Amniotic epithelial cell (primary cell): ENCODE measurements at places on chromosomes 11 and 22.

DNA sequence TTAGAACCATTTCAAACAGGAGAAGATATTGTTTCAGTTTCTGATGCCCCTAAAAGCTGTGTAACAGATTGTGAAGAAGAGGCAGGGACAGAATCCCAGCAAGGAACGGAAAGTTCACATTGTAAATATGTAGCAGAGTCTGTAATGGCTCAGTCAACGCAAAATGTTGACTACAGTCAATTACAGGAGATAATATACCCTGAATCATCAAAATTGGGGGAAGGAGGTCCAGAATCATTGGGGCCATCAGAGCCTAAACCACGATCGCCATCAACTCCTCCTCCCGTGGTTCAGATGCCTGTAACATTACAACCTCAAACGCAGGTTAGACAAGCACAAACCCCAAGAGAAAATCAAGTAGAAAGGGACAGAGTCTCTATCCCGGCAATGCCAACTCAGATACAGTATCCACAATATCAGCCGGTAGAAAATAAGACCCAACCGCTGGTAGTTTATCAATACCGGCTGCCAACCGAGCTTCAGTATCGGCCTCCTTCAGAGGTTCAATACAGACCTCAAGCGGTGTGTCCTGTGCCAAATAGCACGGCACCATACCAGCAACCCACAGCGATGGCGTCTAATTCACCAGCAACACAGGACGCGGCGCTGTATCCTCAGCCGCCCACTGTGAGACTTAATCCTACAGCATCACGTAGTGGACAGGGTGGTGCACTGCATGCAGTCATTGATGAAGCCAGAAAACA, 40.8 kb downstream of the IGLL1 start:
- DNase-seq: peak; percentile 85

DNA sequence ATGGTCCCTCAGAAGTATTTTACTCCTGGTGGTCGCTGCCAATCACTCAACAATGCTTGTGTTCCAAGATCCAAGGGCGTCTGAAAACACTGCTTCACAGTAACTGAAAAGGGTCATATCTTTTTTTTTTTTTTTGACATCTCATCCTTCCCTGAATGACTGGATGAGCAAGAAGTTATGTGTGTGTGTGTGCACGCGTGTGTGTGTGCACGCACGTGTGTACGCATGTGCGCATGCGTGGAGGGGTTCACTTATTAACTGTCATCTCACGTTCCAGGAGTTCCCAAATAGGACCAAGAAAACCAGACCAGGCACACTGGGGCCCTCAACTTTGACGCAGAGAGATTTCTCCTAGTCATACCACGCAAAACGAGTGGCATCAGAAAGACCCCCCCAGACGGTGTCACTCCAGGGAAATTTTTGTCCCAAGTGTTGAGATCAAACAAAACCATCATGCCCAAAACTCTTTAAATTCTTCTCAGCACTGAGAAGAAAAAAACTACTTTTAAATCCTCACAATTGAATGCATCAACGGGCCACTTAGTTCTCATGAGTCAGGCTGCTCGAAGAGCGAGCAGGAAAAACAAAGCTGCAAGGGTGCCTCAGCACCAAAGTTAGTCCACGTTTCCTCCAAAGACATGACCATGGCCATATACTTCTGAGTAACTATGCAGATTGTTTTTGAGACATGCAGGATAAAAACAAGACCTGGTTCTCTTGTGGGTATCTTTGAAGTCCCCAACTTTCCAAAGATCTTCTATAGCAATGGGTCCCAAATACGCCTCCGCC, 12.9 kb downstream of the MN1 start:
- no peak for DNase-seq

- peak; percentile 50 for DNase-seq
Measured at GRCh38 chr11:129946256-129946655, 50.9 kb upstream of the NFRKB start.

DNA sequence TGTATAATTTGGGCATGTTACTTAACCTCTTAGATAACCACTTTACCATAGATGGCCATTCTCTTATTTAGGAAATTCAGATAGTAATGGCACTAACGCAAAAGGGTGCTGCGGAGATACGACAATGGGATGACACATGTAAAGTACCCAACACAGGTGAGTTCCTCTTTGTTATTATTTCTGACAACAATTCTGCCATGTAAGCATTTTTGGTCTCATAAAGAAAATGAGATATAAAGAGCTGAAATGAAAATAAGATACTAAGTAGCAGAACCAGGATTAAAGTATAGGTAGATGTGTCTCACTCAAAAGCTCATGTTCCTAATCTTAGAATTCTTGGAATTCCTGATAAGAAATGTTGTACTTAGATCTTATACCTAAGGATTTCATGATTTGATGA, 260.2 kb upstream of the CCDC90B start:
- no peak for DNase-seq

DNA sequence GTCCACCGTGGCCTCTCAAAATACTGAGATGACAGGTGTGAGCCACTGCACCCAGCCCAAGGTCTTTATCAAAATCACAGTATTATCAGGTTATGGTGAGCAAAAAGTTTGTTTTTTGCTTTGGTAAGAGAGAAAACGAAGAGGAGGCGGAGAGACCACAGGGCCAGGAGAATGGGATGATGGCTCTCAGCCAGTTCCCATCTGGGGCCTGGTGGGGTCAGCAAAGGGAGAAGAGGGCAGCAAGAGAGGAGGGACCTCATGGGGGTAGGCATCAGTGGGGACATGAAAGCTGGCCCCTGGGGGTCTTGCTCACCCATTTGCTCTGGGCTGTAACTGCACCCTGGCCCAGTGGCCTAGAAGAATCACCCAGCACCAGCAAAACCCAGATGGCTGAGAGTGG, 190.2 kb downstream of the SHANK2 start:
- DNase-seq: no peak

DNA sequence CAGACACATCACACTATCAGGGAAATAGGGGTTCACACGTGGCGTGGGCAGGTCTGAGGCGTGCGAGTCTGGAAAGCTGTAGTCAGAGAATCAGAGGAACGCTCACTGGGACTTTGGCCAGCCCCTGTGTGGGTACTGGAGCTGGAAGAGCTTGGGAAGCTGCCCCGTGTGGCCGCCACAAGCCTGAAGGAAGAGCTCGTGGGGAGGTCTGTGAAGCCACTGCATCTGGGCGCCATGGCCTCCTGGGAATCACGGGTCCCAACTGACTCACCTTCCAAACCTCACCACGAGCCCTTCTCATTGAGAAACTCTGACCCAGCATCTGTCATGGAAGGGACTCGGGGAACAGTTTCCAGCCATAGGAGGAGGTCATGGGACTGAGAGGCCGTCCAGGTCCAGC, 5.9 kb upstream of the MRGPRF start:
- peak; percentile 44 for DNase-seq

DNA sequence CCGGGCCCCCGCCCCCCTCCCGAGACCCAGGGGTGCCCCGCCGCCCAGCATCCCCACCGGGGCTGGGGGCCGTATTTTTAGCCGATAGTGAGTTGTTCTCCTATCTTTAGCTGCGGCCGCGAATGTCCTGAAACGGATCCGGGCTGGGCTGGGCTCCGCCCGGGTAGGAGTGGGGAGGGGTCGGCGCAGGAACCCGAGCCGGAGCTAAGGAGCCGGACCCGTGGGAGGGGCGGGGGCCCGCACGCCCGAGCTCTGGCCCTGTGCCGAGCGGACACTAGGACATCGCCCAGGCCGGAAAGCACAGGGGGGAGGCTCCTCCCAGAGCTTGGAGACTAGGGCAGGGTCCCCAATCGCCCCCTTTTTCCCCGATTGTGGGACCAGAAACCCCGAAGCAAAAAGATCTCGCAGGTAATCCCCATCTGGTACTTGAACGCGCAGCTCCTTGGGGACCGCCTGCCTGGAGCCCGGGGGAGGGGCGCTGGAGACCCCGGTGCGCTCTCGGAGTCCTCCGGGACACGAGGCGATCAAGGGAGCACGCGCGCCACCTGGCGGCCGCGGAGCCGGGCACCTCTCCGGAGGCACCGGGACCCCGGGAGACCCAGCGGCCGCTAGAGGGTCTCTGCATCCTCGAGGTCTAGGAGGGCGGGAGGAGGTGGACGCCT, 669 bp downstream of the CDC42EP2 start:
- DNase-seq: peak; percentile 48

DNA sequence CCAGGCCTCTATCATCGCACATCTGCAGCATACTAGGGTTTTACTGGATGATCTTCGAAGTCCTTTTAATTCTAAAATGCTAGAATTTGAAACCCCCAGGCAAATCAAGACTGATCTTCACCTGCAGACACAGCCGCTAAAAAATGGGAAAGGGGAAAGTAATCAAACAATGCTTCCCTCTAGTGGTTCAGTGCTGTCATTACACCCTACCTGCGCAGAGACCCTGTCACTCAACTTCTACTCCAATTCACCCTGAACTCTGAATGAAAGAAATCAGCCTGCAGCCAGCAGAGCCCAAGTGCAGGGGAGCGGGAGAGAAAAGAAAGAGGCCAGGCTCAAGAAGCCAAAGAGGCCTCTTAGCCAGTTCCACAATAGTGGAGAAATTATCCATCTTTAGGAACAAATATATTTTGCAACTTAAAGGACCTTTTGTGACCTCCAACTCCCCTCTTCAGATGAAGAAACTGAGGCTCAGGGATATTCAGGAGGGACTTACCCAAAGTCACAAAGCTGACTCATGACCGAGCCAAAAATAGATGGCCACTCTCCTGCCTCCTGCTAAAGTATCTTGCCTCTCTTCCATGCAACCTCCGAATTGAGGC, 33.0 kb downstream of the SERGEF start:
- peak; percentile 10 for DNase-seq

GRCh38 chr11:88849368-88849767, 216.4 kb downstream of the GRM5 start:
- DNase-seq: peak; percentile 1

- no peak for DNase-seq
Measured at GRCh38 chr11:106998916-106999188, 19.4 kb downstream of the GUCY1A2 start.

GRCh38 chr11:20026629-20027555, 133.4 kb downstream of the DBX1 start:
- no peak for DNase-seq

- peak; percentile 31 for DNase-seq
Measured at GRCh38 chr11:46003572-46003971, 81.1 kb downstream of the LARGE2 start.

DNA sequence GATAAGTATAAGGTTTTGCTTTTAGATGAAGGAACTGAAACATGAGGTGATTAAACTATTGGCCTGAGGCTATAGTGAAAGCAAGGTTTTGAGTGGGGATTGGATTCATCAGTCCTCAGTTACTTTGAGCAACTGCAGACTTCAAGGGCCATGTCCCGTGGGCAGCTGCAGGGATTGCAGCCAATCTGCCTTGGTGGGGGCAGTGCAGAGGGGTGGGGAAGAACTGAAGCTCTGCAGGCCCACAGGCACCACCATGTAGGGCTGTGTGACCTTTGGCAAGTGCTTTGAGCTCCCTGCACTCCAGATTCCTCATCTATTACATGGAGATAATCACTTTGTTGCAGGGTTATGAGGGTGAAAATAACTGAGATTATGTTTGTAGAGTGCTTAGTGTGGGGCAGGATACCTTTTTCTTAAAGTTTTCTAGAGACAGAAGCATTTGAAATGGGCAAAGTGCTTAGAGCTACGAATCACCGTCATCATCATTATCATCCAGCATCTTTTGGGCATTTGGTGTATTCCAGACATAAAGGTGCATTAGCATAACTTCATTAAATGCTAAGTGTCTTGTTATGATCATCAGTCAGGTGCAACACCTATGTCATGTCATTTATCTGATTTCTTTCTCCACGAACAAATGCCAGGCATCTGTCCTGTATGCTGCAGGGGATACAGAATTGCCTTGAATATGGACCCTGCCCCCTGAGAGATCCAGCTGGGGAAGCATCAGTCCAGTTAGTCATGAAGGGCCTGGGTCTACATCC, 72.1 kb upstream of the TENM4 start:
- no peak for DNase-seq

DNA sequence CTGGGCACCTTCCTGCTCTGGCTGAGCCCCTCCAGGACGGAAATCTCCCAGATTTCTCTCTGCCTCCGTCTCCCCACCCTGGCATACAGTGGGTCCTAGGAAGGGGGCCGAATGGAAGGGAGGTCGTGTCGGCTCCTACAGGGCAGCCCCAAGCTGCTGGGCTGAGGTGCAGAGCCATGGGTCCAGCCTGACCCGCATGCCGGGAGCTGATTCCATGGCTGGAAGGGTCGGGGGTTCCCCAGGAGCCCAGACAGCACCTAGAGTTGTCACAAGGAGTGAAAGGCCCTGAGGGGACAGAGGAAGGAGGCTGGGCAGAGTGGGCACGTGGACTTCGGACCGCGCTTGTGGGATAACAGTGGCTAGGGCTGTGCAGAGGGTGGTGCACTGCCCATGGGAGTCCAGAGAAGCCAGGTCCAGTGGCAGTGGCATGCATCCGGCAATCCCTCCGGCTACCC, 16.5 kb downstream of the CCND1 start:
- DNase-seq: no peak

DNA sequence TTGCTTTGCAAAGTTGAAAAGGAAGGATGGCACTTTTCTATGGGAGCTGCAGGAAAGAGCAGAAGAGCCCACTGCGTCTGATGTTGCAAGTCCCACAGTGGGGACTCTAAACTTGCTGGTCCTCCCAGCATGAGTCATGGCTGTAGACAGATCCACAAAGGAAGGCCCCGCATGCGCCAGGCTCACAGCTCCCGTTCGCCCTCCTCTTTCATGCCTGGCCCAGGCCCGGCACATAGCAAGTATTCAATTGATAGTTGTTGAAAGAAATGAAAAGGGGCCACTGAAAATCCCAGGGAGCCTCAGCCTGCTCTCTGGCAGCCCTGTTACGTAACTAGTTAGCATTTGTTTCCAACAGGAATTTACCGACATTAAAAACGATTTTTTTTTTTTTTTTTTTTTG, 18.9 kb downstream of the AP1B1 start:
- DNase-seq: peak; percentile 83
